ENCODE measurements at places on chromosomes 11 and 22.

GRCh38 chr11:130560781-130561109 is 112.3 kb downstream of the ADAMTS15 start:
- no peak for DNase-seq

GRCh38 chr22:39148727-39149535 is 3.5 kb downstream of the CBX7 start:
- DNase-seq: no peak

DNA sequence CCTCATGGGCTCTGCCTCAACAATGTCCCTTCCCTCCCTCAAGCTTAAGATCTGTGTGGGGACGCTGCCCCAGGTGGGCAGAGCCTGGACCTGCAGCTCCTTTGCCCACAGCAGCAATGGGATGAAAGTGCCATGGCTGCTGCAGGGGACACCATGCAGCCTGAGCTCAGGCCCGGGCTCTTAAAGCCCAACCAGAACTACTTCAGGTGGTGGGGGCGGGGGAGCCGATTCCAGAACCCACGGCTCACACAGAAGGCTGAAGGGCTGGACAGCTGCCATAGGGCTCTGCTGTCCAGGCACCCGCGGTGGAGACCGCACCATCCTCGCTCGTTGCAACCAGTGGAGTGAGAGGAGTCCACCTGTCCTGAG is 12.5 kb downstream of the CHID1 start:
- DNase-seq: no peak

GRCh38 chr11:47213950-47214565 is 716 bp upstream of the DDB2 start:
- DNase-seq: peak; percentile 91
